ENCODE measurements at places on chromosomes 12 and 14. TPM values are rescaled to one million over a fixed set of nuclear protein-coding genes. Genes with fewer than 3 reads are reported as not detected.

Gene IL31
- total RNA-seq, result not detected

Gene ABCD2
- not detected for total RNA-seq

Gene CMA1
- not detected for total RNA-seq

Gene BEST3
- not detected for total RNA-seq

Gene CLEC4C
- total RNA-seq, result not detected

Gene CAPZA3
- not detected for total RNA-seq

Gene DPPA3
- total RNA-seq, result 4.6 TPM

Gene CCDC175
- total RNA-seq, result not detected

Gene TRHDE
- 1.2 TPM for total RNA-seq

Gene SPIC
- total RNA-seq, result not detected

Gene OR4E2
- not detected for total RNA-seq

Gene GSG1
- total RNA-seq, result not detected

Gene EMC9
- 34.0 TPM for total RNA-seq
